ENCODE measurements at places on chromosomes 3 and 15.

DNA sequence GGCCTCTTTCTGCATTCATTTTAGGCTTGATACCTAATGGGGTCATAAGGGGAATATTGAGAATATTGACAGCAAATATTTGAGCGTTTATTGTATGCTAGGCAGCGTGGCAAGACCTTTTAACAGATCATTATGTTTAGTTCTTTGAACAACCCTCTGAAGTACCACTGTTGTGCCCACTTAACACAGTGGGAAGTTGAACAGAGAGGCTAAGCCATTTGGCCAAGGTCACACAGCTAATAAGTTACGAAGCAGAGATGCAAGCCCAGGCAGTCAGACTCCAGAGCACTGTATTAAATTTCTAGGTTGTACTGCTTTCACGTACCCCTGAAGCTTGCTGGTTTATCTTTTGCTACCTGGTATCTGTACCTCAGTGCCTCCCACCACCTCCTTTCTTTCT, 1.1 kb downstream of the RAB7A start:
- no peak for DNase-seq

DNA sequence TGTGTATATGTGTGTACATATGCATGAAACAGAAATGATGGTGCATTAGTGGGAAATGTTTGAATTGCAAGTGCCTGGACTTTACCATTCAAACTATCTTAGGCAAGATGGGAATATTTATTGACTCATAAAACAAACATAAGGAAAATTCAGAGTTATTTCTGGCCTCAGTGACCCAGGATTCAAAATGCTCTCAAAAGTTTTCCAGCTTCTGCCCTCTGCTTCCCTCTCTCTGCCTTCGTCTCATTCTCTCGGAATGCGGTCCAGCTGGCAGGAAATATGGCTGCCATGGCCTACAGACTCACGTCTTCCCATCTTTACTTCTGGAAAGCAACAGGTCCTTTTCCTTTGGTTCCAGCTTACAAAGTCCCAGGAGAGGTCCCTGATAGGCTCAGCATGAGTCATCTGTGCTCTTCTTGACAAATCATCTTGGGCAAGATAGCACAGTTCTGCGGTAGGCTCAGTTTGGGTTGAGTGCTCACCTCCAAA, 8.7 kb upstream of the ZNF774 start:
- no peak for DNase-seq

GRCh38 chr3:6721491-6721890, 139.4 kb upstream of the GRM7 start:
- DNase-seq, result no peak

DNA sequence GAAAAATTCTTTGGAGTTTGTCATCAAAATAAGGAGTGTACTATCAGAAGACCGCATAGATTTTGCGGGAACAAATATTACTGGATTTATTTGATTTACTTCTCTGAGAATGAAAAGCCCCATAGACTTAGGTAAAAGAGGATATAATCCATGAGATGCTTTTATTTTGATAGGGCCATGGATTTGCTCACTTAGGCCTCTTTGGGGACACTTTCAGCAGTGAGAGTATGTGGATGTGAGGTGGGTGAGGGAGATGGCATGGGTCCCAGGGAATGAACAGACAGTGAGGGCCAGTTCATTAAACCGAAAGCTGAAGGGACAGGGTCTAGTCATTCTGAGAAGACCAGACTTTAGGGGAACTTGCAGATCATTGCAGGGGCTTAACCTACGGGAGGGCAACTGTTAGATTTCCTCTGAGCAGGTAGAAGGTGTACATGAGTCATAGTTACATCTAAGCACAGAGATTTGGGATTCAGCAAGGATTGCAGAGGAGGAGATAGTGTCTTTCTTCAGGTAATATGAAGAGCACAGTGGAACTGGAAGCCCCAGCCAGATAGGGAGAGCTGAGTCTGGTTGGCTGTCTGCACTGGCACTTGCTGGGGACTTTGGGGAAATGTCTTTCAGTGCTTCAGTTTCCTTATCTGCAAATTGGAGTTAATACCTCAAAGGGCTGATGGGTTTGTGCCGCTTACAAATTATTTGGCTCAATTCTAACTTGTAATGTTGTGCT, 30.8 kb downstream of the SH3GL3 start:
- no peak for DNase-seq

DNA sequence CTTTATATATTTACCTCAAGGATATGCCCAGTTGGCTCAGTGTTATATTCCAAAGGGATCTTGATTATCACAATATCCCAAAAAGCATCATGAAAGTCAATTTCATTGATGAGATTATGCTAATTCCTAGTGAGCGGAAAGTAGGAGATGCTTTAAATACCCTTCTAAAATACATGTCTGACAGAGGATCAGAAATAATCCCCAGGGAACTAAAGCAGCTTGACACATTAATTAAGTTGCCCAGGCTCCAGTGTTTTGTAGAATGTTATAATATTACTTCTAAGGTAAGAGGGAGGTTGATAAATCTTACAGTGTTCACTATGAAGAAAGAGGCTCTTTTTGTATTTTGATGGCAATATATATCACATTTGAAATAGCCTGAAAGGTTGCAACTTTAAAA, 767.5 kb upstream of the ROBO1 start:
- no peak for DNase-seq

GRCh38 chr15:94036156-94036555, 195.2 kb upstream of the MCTP2 start:
- no peak for DNase-seq

- DNase-seq, result no peak
These were observed 300.2 kb upstream of the GPR149 start for GRCh38 chr3:154730186-154730585.

DNA sequence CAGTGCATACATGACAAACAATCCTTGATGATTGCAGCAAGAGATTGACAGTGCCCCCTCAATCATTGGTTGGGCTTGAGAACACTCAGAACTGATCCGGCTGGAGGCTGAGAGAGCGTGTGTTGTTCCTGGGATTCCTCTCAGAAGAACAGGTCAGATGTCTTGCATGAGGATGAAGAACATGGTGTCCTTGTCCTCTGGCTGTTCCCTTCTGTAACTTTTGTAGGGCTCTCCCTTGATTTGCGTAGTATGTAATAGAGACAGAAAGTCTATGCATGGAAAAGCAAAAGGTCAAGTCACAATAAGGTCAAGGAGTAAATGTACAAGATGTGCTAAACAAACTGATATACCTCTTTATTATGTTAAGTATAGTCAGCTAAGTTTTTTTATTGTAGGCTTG, 8.2 kb downstream of the CHST2 start:
- DNase-seq, result no peak

- DNase-seq, result no peak
These were observed 511.3 kb downstream of the SHQ1 start for GRCh38 chr3:72336821-72337479.

DNA sequence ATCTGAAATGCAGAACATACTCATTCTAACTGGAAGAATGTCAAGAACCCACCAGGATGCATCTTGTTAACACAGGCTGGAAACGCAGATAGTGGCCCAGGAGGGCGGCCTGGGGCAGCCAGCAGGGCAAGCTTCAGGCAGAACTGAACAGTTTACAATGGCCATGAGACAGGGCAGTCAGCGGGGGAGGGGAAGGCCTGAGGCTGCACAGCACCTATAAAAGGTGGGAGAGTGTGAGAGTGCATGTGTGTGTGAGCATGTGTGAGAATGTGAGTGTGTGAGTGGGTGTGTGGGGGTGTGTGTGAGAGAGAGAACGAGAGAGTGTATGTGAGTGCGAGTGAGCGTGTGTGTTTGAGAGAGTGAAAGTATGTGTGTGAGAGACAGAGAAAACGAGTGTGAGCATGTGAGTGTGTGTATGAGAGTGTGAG, 26.8 kb upstream of the SLCO2A1 start:
- no peak for DNase-seq

DNA sequence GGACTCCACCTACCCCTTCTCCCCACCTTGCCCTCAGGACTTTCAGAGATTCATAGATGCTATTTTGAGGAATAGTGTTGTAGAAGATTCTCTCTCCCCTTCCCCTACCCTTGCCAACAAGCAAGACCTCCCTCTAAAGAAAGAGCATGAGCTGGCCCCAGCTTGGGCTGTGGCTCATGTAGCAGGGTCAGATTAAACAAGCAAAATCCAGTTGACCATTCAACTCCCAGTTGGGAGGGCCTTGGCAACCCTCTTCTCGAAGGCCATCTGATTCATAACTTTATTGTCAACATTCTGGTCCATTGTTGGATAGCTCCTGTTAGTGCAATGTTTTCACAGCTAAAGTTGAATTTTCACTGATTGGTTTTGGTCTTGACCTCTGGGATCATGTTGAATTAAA, 41.1 kb downstream of the TNFAIP8L3 start:
- DNase-seq, result no peak

DNA sequence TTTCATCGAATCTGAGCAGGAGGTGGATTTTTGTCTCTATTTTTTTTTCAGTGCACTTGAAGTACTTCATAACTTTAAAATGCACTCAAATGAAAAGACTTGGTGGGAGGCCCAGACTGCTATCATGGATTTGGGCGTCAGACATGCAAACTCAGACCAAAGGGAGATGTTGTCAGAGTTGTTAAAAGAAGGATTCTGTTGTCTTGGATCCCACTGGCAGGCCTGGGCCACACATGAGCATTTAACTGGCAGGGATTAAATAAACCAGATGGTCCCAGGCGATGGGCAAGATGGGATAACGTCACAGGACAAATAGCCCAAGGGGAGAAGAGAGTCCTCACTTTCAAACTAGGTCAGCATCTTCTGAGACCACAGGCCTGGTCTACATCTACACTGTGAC, 15.4 kb downstream of the RTP1 start:
- DNase-seq, result no peak

DNA sequence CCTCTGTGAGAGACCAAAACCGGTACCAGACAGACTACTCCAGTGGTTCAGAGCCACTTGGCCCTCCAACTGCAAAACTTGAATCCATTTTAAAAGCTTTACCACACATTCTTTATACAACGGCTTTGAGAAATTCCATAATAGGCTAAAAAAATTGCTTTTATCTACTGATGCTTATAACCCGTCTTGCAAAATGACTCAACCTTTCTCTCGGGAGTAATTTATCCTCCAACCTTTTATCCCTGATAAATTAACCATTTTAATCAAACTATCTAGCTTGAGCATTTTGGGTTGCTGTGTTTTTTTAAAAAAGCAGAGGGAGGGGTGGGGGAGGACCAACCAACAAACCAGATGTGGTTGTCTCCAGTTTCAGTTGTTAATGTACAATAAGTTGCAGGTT, 275.7 kb upstream of the LRTM1 start:
- DNase-seq, result no peak

GRCh38 chr3:55731741-55732140, 244.6 kb upstream of the WNT5A start:
- no peak for DNase-seq
